ENCODE measurements at places on chromosomes 2 and 18.

DNA sequence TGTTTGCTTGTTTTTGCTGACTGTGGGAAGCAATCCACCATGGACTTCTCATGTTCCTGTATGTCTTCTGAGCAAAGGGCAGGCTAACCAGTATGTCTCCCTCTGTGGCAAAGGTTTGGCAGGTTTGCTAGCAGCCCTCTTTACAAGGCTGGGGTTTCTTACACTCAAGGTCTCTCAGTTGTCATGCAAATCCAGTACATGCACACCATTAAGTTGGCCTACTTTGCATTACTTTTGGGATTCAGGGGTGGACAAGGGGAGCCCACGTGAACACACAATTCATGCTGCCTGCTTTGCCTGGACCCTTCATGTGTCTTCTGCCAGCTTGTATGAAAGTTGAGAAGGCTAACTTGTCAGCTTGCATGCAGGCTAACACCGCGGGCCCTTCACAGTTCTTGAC lies 134.9 kb downstream of the LRRTM4 start:
- no peak for DNase-seq

GRCh38 chr2:62319070-62319469 lies 123.2 kb downstream of the B3GNT2 start:
- DNase-seq, result no peak

GRCh38 chr2:106867196-106867953 lies 18.6 kb downstream of the ST6GAL2 start:
- DNase-seq, result no peak

DNA sequence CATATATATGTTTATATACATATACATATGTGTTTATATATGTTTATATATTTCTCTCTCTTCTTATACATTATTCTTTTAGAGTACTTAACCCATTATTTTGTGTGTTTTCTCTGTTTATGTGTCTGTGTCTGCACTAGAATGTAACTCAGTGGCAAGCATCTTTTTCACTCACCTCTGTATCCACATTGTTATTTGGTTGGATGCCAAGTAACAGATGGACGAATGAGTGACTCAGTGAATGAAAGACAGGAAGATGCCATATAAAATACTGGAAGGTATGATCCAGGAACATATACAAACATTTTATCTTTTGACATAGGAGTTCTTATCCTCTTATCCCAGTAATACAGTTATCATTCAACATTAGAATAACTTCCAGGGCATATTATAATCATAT lies 684.8 kb downstream of the RNF144A start:
- DNase-seq, result no peak

DNA sequence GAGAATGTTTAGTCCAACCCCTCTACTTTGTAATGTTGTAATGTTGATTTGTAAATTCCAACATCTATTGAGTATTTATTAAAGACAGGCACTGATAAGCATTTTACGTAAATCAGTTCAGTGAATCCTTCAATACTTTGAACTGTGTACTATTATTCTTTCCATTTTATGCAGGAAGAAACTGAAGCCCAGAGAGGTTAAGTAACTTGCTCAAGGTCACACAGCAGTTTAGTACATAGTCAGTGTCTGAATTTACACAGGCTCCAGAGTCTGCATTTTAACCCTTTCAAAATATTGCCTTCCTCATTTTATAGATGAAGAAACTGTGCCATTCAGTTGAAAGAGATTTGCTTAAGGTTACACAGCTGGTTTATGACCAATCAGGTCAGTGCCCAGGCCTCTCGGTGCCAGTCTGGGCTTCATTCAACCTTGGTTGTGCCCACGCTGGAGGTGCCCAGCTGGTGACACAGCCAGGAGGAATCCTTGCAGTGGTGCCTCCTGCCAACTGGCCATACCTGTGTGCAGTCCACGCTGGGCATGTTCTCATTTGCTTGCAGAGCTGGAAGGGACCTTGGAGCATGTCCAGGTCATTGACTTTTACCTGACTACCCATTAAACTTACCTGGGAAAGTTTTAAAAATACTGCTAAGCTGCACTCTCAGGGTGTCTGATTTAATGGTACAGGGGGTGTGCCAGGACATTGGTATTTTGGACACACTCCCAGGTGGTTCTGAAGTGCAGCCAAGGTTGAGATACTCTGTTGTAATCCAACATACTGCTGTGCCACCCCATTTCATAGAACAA lies 74.3 kb upstream of the CYRIA start:
- DNase-seq, result no peak

DNA sequence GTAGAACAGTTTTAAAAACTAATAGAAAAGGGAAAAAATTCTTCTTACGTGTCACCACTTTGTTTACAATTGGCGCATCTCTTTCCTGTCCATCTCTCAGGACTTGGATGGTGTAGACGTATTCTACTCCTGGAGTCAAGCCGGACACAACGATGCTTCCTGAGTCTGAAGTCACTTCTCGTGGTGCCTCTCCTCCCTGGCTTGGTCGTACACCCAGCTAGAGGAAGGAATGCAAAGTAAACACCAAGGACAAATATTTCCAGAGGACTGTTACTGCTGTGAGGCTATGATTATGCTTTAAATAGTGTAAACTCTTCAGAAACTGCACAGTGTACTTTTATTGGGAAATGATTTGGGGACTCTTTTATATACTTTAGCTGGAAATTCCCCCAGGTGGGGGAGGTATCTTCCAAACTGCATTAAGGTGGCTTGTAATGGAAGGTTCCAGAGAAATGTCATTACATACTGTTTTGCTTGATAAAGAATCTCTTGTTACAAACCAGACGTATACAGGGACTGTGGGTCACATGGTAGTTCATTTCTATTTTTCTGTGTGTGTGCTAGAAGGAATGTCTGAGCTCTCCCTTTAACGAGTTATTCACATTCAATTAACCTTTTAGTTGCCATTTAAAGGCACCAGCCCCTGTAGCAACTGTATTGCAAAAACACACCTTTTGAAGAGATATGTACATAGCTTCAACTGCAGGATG lies 38.1 kb downstream of the FN1 start:
- no peak for DNase-seq

- DNase-seq, result no peak
These were observed 105.5 kb downstream of the COLEC12 start for GRCh38 chr18:394987-395362.

DNA sequence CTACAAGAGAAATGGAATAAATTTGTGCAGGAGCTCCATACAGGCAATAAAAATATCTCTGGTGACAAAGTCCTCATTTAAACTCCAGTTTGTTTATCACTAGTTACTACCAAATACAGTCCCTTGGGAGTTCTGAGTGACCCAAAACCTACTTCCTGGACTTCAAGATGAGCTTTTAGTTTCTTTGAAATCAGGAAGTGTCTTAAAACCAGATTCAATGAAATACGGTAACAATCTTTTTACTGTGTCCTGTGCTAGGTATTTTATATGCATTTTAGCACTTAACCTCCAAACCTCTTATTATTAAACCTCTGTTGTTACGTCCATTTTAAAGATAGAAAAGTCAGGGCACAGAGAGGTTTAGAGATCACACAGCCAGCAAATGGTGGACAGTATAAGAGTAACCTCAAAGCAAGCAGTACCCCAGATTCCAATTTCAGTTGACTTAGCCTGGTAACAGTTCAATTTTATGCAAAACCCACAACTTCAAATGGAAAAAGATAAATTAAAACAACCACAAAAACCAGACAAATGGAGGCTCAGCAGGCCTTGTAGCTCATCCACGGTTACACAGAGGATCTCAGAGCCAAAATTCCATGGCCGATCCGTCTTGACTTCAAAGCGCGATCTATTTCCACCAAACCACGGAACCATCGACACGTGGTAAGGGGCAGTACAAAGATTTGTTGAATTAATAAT lies 1.3 kb upstream of the KCMF1 start:
- DNase-seq, result no peak

DNA sequence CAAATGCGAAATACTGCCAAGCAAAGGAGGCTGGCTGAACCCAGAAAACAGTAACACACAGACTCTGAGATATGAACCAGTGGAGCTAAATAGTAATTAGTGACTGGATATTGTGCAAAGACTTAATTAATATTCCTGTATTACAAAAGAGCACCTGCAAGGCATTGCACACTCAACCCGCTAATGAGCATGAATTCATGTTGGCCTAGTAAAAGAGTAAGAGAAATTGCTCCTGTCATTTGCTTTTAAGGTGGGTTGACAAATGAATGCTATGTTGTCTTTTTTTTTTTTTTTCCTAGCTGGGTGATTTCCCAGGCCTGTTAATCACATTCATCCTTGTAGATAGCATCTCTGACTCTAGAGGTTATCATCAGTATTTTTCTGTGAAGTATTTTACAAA lies 87.0 kb upstream of the CERS6 start:
- DNase-seq, result no peak

DNA sequence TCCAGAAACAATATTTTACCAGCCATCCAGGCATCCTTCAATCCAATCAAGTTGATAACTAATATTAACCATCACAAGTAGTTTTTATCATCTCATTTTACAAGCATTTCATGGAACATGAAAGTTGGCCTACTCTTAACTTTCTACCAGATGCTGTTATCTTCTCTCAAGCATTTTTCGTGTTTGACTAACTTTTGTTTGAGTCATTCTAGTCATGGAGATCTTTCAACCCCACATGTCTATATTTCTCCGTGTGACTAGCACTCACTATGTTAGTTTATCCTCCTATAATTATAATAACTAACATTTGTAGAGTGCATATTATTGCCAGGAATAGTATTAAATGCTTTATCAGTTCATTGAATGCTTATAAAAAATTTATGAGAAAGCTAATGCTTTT lies 307.0 kb upstream of the CWC22 start:
- no peak for DNase-seq

DNA sequence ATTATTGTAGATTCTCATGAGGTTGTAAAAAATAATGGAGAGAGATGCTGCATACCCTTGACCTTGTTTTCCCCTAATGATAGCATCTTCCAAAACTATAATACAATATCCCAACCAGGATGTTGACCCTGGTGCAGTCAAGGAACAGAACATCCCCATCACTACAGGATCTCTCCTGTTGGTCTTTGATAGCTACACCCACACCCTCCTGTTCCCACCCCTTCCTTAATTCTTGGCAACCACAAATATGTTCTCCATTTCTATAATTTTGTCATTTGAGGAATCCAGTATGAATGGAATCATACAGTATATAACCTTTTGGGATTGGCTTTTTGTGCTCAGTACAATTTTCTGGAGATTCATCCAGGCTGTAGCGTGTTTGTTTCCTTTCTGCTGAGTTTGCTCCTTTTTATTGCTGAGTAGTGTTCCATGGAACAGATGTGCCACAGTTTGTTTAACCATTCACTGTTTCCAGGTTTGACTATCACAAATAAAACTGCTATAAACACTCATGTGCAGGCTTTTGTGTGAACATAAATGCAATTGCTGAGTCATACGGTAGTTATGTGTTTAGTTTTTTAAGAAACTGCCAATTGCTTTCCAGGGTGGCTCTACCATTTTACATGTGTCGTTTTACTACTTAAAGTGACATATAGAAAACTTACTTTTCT lies 22.2 kb downstream of the MCFD2 start:
- DNase-seq, result no peak

GRCh38 chr2:200703127-200703925 lies 108.4 kb upstream of the BZW1 start:
- DNase-seq, result no peak

GRCh38 chr2:54936766-54937165 lies 113.5 kb downstream of the RTN4 start:
- DNase-seq, result no peak

DNA sequence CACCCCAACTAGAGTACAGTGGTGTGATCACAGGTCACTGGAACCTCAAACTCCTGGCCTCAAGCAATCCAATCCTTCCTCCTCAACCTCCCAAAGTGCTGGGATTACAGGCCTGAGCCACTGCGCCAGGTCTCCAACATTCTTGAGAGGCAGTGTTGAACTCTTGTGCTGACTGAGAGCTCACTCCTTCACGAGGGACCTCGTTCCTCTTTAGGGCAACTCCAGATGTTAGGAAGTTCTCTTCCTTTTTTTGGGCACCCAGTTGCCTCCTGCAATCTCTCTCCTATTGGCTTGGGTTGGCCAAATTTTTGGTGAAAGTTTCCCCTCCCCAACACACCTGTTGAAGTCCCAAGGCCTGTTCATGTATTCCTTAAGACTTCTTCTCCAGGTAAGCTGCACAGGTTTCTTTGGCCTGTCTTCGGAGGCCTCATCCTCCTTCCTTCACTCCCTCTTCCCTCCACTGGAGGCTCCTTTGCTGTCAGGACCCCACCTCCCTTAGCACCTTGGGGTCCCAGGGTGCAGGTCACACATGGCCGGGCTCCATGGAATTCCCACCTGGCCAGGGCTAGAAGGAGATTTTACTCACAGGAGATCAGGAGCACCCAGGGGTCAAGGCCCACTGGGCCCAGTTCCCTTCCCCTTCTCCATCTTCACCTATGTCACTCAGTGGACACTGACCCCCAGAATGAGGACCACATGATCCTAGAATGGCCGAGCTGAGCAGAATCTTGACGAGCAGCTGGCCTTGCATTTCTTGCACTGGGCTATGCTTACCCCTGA lies 94.6 kb upstream of the SMAD2 start:
- no peak for DNase-seq

DNA sequence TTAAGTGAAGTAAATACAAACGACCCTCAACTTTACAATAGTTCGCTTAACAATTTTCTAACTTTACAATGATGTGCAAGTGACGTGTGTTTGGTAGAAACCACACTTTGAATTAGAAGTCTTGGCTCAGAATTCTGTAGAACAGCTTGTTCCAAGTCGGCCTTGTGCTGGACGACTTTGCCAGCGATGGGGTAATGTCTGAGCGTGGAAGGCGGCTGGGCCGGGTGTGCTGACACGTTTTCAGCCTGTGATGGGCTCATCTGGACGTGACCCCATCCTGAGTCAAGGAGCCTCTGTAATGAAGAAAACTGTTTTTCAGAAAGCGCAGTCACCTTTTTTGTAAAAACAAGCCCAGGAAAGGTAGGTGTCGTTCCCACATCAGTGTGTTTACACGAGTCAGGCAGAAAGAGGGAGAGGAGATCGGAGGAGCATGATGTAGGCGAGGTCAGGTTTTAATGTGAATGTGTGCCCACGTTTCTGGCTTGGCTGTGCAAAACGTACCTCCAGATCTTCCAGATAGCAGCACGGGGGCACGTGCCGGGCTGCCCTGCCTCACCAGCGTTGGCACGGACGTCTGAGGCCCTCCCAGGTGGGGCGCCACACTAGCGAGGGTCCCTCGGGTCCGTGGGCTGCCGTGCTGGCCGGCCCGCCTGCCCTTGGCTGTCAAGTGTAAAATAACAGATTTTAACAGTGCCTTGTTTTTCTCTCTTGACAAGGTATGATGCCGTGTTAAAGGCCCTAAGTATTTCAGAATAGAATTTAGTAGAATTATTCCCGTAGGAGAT lies 54.6 kb downstream of the CTDP1 start:
- no peak for DNase-seq

DNA sequence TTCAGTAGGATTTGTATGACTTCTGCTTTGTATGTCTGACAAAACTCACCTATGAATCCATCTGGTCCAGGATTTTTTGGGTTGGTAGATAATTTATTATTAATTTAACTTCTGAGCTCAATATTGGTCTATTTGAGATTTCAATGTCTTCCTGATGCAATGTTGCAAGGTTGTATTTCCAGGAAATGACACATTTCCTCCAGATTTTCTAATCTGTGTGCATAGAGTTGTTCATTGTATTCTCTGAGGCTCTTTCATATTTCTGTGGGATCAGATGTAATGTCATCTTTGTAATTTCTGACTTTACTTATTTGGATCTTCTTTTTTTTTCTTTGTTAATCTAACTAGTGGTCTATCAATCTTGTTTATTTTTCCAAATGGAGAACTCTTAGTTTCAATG lies 584.7 kb upstream of the SETBP1 start:
- DNase-seq, result no peak

All from stimulated activated CD8-positive, alpha-beta memory T cell treated with anti-CD3 and anti-CD28 coated beads, Interleukin-2, amount 100 ng/mL, for 1 hour (primary cell).